ENCODE measurements at places on chromosomes 2 and 18.
A peak's percentile ranks its signal among the peaks of the same experiment; 100 is the strongest.

DNA sequence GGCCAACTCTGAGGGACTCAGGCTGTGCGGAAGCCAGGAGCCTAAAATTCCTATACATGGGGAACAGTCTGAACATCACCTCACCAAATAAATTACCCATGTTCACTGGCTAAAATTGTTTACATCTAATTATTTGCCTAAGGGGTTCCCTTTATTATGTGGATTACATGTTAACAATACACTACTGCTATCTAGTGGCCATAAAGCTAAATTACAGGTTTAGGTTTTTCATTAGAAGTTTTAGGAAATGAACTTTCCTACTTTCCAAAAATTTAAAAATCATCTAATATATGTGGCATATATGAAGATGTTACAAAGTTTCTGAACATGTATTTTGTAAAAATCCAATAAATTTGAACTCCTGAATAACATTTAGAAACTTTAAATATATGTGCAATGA lies 40.3 kb downstream of the PLA2R1 start:
- DNase-seq = no peak

- DNase-seq = no peak
Observed at GRCh38 chr2:120787822-120788700, 52.4 kb downstream of the GLI2 start.

DNA sequence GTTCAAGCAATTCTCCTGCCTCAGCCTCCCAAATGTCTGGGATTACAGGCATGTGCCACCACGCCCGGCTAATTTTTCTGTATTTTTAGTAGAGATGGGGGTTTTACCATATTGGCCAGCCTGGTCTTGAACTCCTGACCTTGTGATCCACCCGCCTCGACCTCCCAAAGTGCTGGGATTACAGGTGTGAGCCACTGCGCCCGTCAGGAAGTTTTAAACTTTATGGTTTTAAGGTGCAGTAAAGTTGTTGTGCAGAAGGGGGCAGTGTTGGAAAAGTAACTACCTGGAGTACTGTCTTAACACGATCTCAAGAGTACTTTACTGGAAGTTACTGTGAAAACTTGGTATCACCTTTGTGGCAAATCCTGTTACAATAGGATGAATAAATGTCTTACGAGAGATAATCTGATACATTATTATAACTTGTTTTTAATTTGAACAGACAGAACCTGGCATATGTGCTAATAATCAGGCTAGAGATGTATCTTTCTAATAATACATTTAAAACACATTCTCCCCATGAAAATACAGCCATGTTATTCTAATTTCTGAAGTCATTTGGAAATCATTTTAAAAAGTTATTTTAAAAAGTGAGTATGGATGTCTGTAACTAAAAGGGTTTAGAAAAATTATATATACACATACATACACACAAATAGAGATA lies 10.8 kb downstream of the SPDYA start:
- DNase-seq = peak; percentile 64

GRCh38 chr18:72672364-72673184 lies 128.4 kb upstream of the CBLN2 start:
- DNase-seq = no peak

DNA sequence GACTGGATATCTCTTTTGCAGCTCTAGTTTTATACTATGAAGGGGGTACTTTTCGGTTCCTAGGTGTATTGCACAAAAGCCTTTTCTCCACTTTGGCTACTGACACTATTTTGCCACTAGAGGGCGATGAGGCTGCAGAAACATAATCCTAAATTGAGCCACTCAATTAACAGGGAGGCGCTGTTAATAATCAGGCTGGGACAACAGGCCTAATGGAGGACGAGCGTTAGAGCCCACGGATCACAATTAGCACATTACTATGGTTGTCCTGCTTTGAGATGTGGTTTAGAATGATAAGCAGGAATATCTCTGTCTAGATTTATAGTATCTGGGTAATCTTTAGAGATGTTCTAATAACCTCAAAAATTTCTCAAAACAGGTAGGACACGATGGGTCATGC lies 62.2 kb upstream of the PMAIP1 start:
- DNase-seq = peak; percentile 36

GRCh38 chr2:223599640-223600380 lies 2.4 kb downstream of the SCG2 start:
- DNase-seq = no peak

DNA sequence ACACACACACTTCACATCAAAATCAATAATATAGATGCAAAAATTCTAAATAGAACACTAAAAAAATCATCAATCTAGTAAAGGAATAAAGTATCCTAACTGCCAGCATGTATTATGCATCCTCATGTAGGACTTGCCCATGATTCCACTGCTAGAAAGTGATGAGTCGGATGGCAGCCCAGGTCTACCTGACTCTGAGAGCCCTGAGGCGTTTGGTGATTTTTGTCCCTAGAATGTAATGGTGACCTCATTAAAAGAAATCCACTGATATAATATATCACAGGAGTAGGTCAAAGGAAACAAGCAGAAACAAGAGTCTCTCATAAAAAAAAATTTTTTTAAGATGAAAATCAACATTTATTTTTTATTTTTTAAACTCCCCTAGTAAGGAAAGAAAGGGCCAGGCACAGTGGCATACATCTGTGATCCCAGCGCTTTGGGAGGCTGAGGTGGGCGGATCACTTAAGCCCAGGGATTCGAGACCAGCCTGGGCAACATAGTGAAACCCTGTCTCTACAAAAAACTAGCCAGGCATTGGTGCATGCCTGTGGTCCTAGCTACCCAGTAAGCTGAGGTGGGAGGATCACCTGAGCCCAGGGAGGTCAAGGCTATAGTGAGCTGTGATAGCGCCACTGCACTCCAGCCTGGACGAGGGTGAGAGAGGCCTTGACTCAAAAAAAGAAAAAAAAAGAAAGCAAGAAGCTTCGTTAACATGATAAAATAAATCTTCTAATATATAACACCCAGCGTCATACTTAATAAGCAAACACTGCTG lies 24.4 kb upstream of the ACTG2 start:
- DNase-seq = no peak

GRCh38 chr2:105455488-105456003 lies 56.7 kb upstream of the FHL2 start:
- no peak for DNase-seq

- DNase-seq = no peak
Observed at GRCh38 chr2:225994748-225995405, 595.4 kb downstream of the NYAP2 start.

- peak; percentile 19 for DNase-seq
Observed at GRCh38 chr2:86037795-86038192, 67.9 kb downstream of the POLR1A start.

- no peak for DNase-seq
Observed at GRCh38 chr2:16554060-16554583, 111.5 kb downstream of the CYRIA start.

GRCh38 chr2:36657703-36658102 lies 38.8 kb upstream of the VIT start:
- DNase-seq = no peak

DNA sequence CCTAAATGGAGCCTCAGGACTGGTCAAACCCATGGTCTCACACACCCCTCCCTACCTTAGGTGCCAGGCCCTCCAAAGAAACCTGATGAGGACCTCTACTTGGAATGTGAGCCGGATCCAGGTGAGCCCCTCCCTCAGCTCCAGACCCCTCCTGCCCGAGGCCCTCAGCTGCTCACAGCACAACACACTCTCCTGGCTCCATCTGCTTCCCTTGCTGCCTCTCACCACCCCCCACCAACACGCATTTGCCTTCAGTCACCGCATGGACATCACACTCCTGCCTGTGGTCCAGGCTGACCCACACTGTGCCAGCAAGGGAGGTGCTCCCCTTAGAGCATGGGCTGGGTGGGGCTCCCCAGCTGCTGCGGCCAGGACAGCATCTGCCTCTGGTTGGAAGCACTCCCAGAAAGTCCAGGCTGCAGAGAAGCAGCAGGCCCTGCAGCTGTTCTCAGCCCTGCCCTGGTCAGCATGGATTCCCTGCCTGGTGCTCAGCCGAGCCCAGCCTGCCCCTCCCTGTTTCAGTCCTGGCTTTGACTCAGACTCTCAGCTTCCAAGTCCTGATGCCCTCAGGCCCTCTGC lies 15.1 kb downstream of the SH2D6 start:
- DNase-seq = no peak

- DNase-seq = no peak
Observed at GRCh38 chr2:199704358-199705238, 146.4 kb downstream of the FTCDNL1 start.

- DNase-seq = no peak
Observed at GRCh38 chr2:235414422-235414821, 79.4 kb upstream of the AGAP1 start.

DNA sequence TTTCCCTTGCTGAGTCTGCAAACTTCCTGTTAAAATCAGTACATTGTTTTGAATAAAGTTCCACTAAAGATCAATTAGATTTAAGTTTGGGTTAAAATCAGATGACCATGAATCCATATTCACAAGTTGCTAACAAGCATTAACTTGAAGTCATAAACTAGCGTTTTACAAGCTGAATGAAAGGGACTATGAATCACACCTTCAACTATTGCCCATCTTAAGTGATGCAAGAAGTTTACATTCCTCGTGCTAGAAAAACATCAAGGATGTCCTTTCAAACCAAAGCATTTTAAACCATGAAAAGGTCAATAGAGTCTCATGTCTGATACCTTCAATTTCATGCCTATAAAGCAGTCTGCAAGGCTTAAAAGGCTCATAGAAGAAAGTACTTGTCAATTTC lies 257.2 kb upstream of the SYT4 start:
- no peak for DNase-seq

- no peak for DNase-seq
Observed at GRCh38 chr2:183998797-183999190, 599.5 kb upstream of the ZNF804A start.

GRCh38 chr2:99660616-99661406 lies 171.0 kb upstream of the REV1 start:
- DNase-seq = no peak

GRCh38 chr18:22170421-22171257 lies 1.2 kb downstream of the GATA6 start:
- DNase-seq = peak; percentile 27

DNA sequence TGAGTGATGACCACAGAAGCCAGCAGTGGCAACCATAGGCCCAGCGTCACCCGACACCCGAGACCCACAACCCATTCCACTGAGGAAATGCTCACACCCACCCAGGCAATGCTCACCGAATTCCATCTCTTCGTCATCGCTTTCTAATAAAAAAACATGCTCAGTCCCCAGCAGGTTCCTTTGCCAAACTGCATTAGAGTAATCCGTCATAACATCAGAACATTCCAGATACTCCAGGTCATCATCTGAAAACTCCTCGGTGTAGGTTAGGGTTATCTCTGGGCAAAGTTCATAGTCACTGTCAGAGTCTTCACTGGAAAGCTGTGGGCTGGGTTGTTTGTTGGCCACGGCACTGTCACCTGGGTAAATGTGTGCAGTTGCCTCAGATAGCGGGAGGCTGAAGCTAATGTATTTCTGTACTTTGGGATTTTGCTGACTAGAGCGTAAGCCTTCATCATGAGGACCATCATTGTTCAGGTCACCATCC lies 49.3 kb downstream of the ALPK2 start:
- no peak for DNase-seq

- DNase-seq = no peak
Observed at GRCh38 chr2:102438578-102438977, 15.6 kb downstream of the IL18RAP start.

DNA sequence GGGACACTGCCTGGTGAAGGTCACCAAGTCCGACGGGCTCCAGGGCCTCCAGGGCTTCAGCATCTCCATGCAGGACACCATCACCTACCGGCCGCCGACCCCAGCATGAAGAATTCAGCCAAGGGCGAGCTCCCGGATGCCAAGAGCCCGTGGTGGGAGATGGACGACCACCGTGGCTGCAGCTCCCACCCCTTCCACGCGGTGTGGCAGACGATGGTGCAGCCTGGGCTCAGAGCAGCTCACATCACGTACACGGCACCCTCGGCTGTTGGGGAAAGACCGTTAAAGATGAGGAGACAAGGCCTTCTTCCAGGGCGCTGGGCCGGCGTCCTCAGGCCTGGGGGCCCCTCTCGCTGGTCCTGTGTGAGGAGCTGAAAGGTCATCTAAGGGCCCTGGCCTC lies 31.2 kb upstream of the ADNP2 start:
- no peak for DNase-seq

DNA sequence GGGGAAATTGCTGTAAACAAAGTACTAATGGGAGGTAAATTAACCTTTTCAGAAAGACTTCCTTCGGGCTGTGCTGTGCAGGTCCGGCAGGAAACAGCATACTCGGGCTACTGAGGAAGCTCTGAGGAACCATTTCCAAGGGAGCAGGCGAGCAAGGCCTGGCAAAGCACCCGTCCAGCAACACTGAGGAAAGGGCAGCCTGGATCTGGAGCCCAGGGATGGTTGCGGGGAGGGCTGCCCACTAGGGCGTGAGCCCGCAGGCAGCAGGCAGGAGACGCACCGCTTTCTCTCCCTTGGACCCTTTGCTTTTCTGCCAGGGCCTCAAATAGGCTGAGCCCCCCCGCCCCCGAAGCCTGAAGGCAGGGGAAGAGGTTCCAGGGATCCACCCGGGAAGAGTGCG lies 89.5 kb downstream of the SOX11 start:
- DNase-seq = no peak

- no peak for DNase-seq
Observed at GRCh38 chr2:175630280-175631244, 371.5 kb downstream of the LNPK start.

DNA sequence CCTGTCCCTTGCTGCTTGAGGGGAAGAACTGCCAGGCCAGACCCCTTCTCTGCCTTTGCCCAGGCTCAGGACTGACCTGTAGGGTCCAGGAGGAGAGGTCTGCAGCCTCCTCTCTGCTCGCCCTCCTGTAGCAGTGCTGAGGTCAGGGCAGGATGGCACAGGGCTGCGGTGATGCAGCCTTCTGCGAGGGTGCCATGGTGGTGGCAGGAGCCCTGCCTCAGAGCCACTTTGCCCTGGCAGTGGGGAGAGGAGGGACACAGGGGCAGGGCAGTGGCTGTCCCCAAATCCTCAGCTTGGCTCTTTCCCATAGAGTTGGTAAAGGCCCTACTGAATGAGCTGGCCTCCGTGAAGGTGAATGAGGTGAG lies 884 bp downstream of the PROM2 start:
- peak; percentile 0 for DNase-seq

- DNase-seq = no peak
Observed at GRCh38 chr2:26569216-26570082, 71.7 kb downstream of the CIB4 start.

DNA sequence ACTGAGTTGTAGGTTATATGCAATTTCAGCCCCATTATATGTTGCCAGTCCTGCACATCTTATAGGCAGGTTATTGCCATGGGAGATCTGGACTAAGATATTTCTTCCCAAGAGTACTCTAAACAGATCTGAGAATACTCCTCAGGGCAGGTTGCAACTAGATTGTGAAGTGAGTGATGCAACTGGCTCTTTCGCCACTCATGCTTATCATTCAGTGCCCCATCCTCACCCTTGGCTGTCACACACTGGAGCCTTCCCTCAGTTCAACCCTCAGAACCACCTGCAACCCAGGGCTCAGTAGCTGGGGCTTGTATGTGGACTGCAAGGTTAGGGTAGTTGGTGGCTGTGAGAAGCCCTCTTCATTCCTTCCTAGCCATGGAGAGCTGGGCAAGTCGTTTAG lies 14.1 kb downstream of the MERTK start:
- DNase-seq = no peak
